ENCODE measurements at places on chromosomes 6 and 20.

GRCh38 chr6:151018046-151018445 is 152.5 kb downstream of the MTHFD1L start:
- no peak for DNase-seq

DNA sequence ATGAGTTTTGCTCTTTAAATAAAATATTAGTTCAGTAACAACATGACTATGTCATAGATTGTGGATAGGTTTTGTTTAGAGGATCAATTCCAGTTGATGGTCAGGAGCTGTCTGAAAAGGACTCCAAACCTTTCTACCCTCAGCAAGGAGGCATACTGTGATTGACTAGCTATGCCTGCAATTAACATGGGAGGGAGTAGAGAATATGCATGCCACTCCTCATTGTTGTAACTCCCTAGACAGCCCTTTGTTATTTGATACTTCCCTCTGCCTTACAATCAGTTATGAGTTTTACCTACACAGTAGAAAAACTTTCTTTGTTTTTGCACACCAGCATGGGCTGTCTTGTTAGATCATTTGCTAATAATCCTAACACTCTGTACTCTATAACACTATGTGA is 1418.5 kb downstream of the KHDRBS2 start:
- no peak for DNase-seq

DNA sequence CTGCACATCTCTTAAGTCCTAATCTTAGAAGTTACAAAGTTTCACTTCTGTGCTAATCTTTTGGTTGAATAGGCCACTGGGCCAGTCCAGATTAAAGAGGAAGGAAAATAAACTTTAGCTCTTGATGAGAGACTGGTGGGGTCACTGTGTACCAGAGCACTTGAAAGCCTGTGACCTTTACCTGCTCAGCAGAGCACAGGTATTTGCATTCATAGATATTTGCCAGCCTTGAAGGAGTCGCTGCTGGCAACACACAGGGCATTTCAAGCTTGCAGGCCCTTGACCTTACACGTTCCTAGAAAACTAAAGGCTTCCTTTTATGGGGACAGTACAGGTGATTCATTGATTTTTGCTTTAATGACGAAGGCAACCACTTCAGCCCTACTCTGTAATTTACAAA is 108.4 kb upstream of the SLC22A23 start:
- no peak for DNase-seq

DNA sequence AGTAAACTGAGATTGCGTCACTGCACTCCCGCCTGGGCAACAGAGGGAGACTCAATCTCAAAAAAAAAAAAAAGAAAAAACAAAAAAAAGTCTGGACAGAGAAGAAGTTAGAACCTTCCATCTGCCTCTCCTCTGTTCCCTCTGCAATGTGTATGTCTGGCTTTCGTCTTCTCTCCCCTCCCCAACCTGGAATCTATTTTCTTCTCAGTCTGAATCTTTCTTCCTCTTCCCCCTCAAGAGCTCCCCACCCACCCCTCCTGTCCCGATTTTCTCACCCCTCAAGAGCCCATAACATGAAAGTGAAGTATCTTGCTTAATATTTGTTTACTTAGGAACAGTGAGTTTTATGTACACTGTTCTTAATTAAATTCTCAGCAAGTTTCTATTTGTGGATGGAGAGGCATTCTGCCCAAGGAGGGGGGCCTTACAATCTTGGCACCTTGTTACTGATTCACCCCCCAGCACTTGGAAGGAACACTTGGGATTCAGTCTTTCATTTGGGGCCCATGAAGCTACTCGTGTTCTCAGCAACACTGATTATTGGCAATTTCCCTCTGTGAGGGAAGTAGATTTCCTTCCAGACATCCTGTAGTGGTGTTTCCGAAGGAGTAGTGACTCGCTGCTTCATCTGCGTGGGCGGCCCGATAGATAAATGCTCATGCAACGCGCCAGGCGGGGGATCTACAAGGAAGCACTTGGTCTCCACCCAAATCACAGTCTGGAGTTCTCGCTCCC is 69.3 kb upstream of the SRSF6 start:
- DNase-seq, result no peak

DNA sequence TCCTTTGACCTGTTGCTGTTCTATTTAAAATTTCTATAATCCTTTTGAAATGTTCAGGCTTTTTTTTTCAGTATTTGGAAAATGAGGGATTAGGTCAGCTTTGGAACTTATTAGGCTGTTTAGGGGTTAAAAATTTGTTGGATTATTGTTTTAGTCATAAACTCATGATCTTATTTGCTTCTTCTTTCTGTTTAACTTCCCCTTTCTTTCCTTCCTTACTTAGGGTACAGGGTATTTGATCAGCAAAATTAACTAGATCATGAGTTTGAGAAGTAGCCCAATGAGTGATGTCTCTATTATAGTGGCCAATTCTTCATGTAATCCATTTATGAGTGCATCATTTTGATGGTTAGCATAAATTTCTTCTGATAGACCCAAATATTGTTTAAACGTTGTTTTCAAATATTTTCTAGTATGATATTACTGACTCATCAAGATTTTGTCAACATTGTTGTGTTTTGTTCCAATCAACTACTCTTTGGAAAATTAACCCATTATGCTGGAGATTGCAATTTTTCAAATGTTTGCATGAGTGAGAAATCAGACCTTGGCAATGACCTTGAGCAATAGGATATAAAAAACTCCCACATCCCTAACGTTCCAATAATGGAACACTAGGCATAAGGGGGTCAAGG is 94.4 kb downstream of the OTOR start:
- no peak for DNase-seq

- DNase-seq, result no peak
Observed at GRCh38 chr6:113353392-113353791, 503.8 kb upstream of the MARCKS start.

DNA sequence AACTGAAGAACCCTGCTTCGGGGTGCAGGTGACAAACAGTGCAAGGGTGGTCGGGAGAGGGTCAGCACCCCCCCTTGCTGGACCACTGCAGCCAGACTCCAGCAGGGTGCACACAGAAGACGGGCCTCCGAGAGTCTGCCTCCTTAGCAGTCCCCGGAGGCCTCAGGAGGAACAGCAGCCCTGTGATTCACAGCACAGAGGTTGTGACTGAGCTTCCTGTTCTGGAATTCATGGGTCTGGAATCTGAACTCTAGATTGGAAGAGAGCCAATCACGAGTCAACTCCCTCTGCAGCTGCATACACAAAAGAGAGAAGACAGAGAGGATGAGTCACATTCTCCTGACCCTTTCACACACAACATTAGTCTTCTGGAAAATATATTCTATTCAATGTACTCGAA is 249.0 kb upstream of the OPRM1 start:
- no peak for DNase-seq

- DNase-seq, result peak; percentile 38
Observed at GRCh38 chr6:158043586-158044524, 62.2 kb downstream of the SYNJ2 start.

DNA sequence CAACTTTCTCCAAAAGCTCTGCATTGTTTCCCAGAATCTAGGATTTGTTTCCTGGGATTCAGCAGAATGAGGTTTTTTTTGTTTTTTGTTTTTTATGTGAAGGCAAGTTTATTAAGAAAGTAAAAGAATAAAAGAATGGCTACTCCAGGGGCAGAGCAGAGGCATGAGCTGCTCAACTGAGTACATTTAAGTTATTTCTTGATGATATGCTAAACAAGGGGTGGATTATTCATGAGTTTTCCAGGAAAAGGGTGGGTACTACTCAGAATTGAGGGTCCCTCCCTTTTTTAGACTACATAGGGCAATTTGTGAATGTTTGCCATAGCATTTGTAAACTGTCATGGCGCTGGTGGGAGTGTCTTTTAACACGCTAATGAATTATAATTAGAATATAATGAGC is 292.5 kb upstream of the SGK1 start:
- no peak for DNase-seq

DNA sequence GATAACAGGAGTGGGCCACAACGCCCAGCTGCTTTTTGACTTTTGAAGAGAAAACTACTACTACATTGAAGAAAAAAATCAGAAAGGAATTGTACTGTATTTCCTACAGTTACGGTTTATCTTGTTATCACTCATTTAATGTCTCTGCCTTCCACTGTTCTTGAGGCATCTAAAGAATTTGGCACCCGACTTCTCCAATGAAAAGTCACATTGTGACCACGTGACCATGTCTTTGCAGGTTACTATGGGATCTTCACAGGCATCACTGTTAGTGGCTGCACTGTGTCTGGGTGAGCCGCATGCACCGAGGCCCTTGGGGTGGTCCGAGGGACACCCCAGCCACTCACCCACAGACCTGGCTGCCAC is 26.8 kb downstream of the RRBP1 start:
- no peak for DNase-seq

DNA sequence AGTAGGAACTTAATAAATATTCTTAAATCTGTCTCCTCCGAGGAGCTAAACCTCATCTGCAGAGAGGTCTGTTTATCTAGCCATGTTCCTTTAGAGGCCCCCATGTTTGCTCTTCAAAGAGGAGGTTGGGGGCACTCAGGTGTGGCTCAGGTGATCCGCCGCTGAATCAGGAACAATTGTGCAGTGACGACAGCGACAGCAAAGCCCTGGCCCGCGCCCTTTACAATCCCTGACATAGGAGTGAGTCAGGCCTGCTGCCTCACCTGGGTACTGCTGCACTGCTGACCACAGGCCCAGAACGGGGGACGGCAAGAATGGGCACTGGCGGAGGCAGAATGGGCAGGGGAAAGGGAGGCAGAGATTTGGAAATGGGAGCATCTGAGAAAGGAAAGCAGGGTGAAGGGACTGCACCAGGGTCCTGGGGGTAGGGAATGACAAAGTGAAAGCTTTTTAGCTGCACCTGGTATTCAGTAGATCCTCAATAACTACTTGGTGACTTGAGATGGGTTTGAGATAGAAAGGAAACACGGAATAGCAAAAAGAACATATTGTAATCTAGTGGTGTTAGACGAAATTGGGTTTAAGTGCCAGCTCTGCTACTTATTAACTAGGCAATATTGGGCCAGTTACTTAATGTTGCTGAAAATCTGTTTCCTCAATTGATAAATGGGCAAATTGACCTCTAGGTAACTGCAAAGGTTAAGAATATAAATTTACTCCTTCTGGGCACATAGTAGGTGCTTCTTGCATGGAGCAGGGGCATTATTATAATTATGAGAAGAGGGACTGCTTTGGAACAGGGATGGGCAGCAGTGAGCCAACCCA is 5.4 kb upstream of the IER3 start:
- DNase-seq, result no peak

- DNase-seq, result no peak
Observed at GRCh38 chr6:76592566-76592965, 520.1 kb upstream of the IMPG1 start.

DNA sequence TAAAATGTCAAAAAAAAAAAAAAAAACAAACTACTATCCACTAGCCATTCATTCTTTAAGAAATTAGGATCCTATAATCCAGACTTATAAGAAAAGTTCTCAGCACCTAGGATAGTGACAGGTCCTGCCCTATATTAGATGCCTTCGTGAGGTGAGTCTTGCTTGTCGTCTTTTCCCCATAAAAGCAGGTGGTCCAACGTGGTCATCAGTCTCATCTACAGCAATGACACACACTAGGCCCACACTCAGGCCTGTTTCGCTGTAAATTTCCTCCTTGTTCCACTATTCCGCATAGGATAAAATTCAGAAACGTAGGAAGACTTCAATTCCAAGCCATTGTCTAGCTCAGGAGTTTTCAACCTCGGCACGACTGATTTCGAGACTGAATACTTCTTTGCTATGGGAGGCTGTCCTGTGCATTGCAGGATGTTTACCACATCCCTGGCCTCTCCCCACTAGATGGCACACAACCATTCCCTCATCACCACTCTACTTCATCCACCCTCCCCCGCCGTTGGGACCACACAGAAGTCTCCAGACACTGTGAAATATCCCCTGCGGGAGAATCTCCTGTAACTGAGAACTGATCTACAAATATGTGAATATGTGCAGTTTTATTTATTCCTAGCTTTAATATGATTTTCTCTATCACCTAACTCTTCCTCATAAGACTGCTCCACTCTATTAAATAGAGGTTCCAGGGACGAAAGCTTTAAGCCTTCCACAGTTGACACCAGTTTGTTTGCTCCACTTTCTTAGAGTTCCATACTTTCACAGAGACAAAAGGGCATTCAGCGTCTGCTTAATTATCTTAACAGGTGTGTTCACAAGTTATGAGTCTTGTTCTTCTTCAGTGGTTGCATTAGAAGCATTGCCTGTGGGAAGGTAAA is 346.3 kb downstream of the BMP2 start:
- DNase-seq, result peak; percentile 7

DNA sequence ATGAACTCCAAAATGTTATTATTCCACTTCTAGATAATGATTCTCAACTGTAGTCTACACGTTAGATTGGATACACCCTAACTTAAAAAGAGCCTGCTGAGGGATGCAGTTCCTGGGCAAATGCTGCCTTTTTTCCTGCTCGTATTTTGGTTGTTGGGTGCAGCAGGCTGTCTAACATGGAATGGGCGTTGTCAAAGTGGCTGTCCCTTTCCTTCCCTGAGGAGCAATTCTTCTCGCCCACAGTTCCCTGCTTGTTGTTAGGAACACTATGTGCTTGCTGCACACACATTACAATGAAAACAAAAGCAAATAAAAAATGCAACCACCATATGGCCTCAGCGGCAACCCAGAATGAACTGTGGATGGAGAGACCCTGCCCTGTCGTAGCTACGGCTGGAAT is 1.7 kb upstream of the ADGRF5 start:
- DNase-seq, result no peak

GRCh38 chr20:20992686-20993360 is 113.3 kb downstream of the LINC00237 start:
- DNase-seq, result no peak

- no peak for DNase-seq
Observed at GRCh38 chr20:46959081-46959692, 64.5 kb downstream of the EYA2 start.

DNA sequence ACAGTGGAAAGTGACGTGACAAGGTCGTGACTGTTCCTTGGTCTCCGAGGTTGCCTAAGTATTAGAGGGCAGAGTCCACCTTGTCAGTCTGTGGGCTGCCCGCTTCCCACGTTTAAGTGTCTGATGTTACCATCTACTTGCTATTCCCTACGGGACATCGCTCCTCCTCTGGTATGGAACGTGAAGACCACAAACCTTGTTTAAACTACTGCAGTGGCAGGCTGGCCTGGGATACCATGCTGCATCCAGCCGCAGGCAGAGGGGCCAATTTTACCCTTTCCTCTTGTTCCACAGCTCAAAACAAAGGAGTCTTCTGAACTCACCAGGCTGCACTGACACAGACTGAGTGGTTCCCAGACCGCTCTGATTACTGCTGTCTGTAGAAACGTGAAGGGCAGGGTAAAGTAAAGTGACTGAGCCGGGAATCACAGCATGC is 275.9 kb downstream of the FOXC1 start:
- no peak for DNase-seq

GRCh38 chr6:3175715-3176402 is 18.5 kb upstream of the TUBB2A start:
- no peak for DNase-seq

DNA sequence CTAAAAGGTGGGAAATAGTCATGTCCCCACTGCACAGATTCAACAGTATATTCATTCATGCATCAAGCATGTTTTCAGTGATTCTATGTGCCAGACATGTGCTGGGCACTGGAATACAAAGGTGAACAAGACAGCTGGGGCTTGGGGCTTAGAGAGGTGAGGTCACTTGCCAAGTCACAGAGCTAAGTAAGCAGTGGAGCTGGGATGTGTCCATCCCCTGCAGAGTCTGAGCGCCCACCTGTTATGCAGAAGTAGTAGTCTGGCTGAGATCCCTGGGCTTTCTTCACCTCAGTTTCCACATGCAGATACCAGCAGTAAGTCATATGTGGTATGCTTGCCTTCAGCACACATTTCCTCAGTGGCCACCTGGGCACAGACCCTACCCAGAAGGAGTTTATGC is 263.8 kb downstream of the DHX35 start:
- no peak for DNase-seq

All from cerebellar cortex (tissue), 1 donor.